ENCODE measurements at places on chromosomes 5 and 9.

- no peak for DNase-seq
Observed at GRCh38 chr5:178483620-178484019, 106.6 kb downstream of the COL23A1 start.

GRCh38 chr5:118553662-118554061 is 434.7 kb downstream of the DTWD2 start:
- DNase-seq: no peak

- no peak for DNase-seq
Observed at GRCh38 chr5:147690595-147690994, 91.9 kb downstream of the JAKMIP2 start.

DNA sequence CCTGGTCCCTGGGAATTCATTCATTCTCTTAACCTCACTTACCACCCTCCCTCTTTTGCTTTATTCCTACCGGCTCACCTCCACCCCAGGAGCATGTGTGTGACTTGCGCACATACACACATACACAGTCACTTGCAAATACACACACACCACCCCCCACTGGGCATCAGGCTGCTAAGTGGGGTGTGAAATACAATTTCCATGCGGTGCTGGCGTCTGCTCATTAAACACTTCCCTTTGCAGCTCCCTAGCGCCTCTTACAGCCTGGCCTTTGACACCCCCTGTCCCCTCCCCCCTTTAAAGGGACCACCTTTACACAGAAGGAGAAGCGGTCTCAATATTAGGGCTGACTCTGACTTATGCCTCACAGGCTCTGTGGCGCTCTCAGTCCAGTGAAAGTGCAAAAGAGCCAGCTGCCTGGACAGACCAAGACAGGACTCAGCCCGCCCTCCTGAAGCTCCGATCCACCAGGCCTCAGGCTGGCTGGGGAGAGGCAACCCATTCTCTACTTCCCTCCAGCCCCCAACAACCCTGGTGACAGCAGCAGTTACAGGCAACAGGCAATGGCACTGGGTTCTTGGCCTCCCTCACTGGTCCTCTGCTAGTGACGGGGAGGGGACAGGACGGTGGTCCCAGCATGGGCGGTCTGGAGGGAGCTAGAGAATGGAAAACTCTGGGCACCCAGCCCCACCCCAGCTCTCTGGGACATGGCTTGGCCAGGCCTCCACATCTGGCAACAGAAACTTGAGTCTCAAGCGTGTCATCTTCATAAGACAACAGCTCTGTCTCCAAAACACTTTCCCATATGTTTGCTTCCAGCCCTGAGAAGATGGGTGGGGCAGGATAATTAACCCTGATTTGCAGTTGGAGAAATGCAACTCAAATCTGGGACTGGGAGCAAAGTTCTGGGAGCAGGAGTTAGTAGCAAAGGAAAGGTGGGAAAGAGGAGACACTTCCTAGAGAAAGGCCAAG is 12.0 kb downstream of the ENHO start:
- DNase-seq: no peak

DNA sequence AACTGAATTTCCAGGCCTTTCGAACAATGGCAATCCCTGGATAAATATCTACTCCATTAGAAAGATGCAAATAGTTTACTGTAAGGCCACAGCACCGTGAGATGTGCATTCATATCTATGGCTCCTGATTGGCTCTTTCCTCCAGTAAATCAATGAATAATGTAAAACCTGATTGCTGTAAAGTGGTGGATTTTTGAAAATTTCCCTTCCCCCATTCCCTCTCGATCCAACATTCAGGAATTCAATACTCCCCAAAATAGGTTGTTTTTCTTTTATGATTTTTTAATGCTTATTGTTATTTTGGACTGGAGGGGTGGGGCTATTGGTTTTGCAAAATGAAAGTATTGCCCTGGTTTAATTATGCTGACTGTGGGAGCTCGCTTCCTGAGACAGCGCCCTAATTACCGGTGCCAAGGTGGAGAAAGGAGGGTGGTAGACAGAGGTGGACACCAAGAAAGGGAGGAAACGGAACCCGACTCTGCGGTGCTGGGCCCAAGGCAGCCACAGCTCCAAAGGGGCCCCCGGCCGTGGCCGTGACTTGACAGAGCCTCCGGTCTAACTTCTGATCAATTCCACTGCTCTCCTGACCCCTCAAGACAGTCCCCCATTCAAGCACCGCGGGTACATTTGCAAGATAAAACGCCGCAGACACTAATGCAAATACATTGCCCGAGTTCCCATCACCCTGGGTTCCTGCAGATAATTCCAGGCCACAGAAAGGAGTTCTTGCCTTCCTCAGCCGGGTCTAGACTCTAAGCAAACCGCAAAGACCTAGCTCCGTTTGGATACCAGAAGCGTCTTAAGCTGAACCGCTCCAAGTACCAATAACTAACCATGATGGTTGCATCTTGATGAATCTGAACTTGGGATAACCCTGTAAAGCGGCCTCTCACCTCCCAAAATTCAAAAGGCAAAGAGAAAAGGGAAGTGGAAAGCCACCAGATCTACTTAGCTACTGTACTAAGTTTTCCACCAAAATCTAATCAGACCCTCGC is 211.2 kb downstream of the MEF2C start:
- no peak for DNase-seq

DNA sequence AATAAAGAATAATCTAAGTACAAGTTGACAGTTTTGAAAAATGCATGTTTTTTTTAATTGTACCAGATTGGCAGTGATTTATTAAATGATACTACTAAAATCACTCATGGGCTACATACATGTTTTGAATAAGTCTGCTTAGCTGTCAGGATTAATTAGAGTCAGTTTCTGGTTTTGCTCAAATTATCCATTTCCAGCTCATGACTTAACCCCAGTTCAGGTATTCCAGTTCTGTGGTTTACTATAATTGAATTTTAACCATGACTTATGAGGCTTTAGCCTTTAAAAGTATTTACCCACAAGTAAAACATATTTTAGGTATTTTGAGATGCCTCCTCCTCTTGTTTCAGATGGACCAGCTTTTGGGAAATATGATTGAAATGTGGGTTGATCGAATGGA is 17.8 kb upstream of the LRRC70 start:
- no peak for DNase-seq

GRCh38 chr5:20166456-20166855 is 178.5 kb upstream of the CDH18 start:
- DNase-seq: no peak

- DNase-seq: no peak
Observed at GRCh38 chr5:96753848-96754247, 53.9 kb downstream of the ERAP1 start.

DNA sequence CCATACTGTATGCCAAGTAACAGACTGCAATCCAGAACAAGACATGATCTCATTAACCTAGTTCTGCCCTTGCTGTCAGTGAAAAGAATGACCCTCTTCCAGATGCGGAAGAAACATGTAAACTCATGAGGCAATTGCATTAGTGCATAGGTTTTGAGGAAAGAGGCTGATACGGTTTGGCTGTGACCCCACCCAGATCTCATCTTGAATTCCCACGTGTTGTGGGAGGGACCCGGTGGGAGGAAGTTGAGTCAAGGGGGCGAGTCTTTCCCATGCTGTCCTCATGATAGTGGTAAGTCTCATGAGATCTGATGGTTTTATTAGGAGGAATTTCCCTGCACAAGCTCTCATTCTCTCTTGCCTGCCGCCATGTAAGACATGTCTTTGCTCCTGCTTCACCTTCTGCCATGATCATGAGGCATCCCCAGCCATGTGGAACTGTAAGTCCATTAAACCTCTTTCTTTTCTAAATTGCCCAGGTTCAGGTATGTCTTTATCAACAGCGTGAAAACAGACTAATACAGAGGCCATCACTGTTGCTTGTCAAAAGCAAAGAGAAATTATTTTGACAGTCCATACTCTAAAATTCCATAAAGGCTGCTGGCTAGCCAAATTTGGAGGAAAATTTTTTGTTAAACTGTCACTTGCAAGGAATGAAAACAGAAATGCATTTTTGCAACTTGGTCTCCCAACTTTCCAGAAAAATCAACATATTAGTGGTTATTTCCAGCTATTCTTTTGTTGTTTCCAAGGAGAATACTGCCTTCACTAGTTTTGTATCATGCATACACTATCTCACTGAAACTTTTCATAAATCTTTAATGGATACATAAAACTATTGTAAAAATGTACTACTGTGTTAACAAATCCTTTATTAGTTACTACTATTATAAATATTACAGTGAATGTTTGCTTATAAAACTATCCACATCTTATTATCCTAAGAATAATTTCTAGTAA is 3.2 kb upstream of the ARL15 start:
- DNase-seq: no peak

DNA sequence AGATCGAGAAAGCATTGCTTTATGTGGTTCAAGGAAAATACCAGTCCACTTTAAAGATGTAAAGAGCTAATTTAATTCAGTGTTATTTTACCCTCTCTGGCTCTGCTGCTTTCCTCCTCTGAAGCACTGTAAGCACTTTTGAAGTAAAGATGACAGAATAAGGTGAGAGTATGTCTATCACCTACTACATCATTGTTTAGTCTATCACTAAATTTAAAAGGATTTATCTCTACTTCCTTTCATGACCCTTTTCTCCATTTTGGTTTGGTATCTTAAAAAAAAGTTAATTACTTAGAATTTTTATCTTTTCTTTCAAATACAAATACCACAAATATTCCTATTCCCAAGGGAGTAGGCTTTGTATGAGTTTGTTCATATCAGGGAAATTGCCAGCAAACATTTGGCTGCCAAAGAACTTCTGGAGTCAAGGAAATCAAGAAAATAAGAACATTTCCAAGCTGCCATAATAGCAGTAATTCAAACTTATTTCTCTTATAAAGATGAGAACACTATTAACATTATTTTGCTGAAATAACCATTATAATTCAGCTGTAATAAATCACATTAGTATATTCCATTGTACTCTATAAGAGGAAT is 77.8 kb downstream of the SLC38A9 start:
- DNase-seq: no peak

All from omental fat pad (tissue), 4 donors.